ENCODE measurements at places on chromosomes 13 and 19.

DNA sequence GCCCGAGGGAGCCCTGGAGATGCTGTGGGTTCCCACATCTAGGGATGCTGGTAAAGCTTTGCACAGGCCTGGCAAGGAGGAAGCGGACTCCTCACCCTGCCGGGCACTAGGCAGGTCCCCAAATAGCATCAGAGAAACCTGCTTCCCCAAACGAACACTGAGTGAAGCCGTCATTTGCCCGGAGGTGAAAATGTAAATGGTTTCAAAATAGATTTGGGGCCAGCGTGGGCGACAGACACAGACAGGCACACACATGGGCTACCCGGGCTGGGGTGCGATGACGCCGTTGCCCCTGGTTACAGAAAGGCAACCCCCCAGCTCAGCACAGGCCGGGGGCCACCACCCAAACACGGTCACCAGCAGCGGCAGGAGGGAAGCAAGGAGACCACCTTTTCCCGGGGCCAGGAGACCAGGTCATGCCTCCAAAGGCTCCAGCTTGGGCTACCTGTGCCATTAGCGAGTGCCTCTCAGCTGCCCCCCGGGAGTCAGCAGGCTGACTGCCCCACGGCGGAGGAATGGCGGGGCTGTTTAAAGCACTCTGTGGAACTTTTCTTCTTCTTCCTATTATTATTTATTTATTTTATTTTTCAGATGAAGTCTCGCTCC lies 47.5 kb upstream of the NDUFS7 start:
- DNase-seq, result no peak
- H3K27ac ChIP-seq, result no peak overlapping the region
- no peaks in the 10 kb centered on the region for H3K4me1 ChIP-seq
- H3K27me3 ChIP-seq, result no peaks in the 10 kb centered on the region

DNA sequence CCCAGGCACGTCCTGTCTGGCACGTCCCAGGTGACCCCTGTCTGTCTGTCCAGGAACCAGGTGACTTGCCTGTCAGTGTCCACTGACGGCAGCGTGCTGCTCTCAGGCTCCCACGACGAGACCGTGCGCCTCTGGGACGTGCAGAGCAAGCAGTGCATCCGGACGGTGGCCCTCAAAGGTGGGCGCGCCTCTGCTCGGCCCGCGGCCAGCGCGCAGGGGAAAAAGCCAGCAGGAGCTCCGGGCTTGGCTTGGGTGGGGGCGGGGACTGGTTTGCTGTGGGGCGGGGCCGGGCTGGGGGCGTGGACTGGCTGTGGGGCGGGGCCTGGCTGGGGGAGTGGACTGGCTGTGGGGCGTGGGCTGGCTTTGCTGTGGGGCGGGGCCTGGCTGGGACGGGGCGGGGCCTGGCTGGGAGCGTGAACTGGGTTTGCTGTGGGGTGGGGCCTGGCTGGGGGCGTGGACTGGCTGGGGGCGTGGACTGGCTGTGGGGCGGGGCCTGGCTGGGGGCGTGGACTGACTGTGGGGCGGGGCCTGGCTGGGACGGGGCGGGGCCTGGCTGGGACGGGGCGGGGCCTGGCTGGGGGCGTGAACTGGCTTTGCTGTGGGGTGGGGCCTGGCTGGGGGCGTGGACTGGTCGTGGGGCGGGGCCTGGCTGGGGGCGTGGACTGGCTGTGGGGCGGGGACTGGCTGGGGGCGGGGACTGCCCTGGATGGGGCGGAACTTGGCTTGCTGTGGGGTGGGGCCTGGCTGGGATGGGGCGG lies 7.2 kb downstream of the WDR18 start:
- H3K4me3 ChIP-seq, result no peak overlapping the region
- no peak overlapping the region for H3K27ac ChIP-seq
- no peaks in the 10 kb centered on the region for H3K27me3 ChIP-seq
- peak; percentile 49 for DNase-seq
- H3K36me3 ChIP-seq, result peaks cover 27% of the 10 kb centered on the region

DNA sequence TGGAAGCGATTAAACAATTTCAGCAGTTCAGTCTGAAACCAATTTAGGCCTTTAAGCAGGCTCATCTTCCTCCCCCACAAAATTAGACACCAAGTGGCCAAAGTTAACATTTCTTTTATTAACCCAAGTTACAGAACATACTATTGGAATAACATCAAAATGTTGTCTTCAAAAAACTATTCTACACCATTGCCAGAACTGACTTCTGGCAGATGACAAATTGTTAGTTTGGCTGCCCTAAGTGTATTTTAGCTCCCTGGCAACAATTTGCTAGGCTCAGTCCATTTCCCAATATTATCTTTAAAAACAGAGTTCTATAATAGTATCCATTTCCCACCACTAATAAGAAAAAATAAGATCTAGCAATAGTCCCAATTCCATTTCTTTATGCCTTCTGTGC lies 107.8 kb downstream of the SGCG start:
- no peak overlapping the region for H3K27ac ChIP-seq
- H3K27me3 ChIP-seq, result no peaks in the 10 kb centered on the region
- no peak overlapping the region for H3K4me3 ChIP-seq
- no peaks in the 10 kb centered on the region for H3K36me3 ChIP-seq
- no peaks in the 10 kb centered on the region for H3K4me1 ChIP-seq
- DNase-seq, result no peak

DNA sequence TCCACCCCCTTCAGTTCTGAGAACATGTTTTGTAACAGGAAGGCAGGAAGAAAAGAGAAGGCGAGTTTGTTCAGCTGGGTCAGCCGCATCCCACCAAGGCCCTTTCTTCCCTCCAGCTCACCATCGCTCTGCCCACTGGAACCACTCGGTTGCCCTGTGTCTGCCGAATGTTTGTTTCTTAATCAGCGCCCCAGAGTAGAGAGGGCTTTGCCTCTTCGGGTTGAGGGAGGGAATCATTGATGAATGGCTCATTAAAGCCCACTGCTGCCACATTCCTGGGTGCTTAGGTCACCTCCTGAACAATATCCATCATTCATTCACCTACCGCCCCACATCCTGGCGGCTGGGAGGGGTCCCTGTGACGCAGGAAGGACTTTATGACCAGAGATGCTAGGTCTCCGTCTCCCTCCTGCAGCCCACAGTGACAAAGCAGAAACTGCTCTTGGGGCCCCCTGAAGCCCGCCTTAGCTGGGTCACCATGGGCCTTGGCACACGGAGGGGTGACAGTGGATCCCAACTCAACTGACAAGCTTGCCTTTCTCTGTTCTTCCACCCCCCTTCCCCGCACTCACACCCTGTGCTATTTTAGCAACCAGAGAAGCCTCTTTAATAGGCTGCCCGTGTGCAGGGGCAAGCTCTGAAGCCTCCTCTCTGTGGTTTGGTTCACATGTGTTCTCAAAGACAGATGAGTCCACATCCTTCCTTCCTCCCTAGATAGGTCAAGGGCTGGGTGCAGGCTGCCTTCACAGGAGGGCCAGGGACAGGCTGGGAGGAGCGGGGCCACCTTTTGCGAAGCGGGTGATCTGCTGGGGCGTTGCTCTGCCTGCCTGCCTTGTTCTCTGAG lies 46.2 kb downstream of the ACTN4 start:
- peak overlapping the region; percentile 9 for H3K4me3 ChIP-seq
- H3K27ac ChIP-seq, result peak overlapping the region; percentile 53
- peaks cover 56% of the 10 kb centered on the region for H3K4me1 ChIP-seq
- DNase-seq, result peak; percentile 46
- peaks cover 3% of the 10 kb centered on the region for H3K36me3 ChIP-seq
- no peaks in the 10 kb centered on the region for H3K27me3 ChIP-seq

DNA sequence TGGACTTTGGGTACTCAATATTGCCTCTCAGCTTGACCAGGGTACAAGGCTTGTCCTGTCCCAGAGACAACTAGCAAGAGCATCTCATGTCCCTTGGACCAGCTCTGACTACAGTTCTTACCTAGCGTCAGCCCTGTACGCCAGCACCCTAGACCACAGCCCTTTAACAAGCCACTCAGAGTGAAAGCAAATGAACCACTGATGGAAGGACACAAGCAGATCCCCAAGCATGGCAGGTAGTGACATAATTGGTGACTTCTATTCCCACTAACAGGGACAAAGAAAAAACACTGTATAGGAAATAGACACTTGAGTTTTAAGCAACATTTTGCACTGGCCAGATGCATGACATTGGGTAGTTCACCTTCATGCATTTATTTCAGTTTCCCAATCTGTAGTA lies 8.8 kb upstream of the LRCH1 start:
- DNase-seq, result no peak
- H3K4me1 ChIP-seq, result no peaks in the 10 kb centered on the region
- no peaks in the 10 kb centered on the region for H3K27me3 ChIP-seq
- no peak overlapping the region for H3K27ac ChIP-seq
- no peak overlapping the region for H3K4me3 ChIP-seq

GRCh38 chr19:2035590-2035991 lies 15.5 kb downstream of the MKNK2 start:
- H3K4me1 ChIP-seq, result peaks cover 30% of the 10 kb centered on the region
- no peak overlapping the region for H3K27ac ChIP-seq
- no peak for DNase-seq
- no peaks in the 10 kb centered on the region for H3K27me3 ChIP-seq
- H3K4me3 ChIP-seq, result no peak overlapping the region

DNA sequence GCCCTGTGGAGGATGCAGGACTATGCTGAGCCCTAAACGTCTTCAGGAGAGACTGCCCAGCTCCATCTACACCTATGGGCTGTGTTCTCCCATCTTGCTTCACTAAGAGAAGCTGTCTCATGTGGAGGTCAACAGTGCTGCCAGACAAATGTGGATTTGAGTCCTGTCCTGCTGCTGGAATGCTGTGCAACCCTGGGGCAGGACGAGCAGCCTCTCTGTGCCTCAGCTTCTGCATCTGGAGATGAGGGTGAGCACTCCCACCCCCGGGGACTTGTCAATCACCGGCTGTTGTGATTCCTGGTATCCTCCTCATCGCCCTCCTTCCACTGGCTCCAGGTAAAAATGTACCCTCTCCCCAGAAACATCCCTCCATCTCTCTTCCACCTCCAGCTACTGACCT lies 16.3 kb downstream of the EPS15L1 start:
- no peak for DNase-seq
- no peak overlapping the region for H3K4me3 ChIP-seq
- no peak overlapping the region for H3K27ac ChIP-seq
- H3K27me3 ChIP-seq, result no peaks in the 10 kb centered on the region
- peaks cover 22% of the 10 kb centered on the region for H3K4me1 ChIP-seq

DNA sequence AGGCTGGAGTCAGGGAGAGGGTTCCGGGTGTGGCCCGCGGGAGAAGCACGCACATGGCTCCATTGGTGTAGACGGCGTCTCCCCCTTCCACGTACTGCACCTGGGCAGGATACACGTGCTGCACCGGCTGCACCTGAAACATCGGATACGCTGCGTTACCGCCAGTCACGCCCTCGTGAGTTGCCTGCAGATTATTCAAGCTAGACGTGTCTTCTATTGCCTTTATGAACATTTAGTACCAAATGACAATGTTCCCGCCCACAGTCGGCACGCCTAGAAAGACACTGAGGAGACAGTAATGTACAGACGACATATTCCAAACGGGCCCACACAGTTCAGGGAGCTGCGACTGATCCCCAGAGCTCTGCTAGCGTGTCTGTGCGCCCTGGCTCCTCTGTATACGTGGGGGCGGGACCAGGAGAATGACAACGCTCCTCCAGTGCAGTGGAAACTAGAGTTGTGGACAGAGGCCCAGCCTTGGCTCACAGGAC lies 64.1 kb upstream of the RANBP3 start:
- no peaks in the 10 kb centered on the region for H3K27me3 ChIP-seq
- no peak for DNase-seq
- H3K4me1 ChIP-seq, result no peaks in the 10 kb centered on the region
- H3K36me3 ChIP-seq, result no peaks in the 10 kb centered on the region
- H3K4me3 ChIP-seq, result no peak overlapping the region
- no peak overlapping the region for H3K27ac ChIP-seq

DNA sequence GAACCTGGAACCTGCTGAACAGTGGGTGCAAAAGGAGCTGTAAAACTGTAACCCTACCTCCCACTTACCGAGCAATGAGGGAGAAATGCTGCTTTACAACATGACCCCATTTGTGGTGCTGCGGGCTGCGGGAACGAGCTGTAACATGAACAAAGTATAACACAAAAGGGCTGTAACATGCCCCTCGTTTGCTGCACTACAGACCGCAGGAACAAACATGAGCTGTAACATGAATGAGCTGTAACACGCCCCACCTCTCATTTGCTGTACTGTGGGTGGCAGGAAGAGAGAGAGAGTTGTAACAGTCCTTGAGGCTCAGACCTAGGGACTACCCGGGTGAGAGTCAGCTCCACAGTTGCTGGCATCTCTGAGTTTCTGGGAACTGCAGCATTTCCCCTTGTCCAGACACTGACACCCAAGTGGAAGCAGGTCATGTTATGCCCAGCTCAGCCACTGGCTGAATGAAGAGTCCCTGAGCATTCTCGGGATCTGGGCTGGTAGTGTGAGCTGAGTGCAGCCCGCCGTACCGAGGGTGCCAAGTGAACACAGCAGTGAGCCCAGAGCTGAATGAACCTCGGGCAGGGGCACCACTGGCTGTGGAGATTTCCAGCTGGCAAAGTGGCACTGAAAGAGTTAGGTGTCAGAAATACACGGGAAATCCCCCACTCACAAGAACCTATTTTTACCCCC lies 1385.3 kb upstream of the SPRY2 start:
- H3K27ac ChIP-seq, result no peak overlapping the region
- H3K4me1 ChIP-seq, result no peaks in the 10 kb centered on the region
- H3K4me3 ChIP-seq, result no peak overlapping the region
- no peak for DNase-seq

GRCh38 chr19:38331728-38332127 lies 3.9 kb upstream of the CATSPERG start:
- no peak overlapping the region for H3K4me3 ChIP-seq
- H3K27me3 ChIP-seq, result no peaks in the 10 kb centered on the region
- no peak for DNase-seq
- H3K27ac ChIP-seq, result no peak overlapping the region
- no peaks in the 10 kb centered on the region for H3K4me1 ChIP-seq
- peaks cover 13% of the 10 kb centered on the region for H3K36me3 ChIP-seq

DNA sequence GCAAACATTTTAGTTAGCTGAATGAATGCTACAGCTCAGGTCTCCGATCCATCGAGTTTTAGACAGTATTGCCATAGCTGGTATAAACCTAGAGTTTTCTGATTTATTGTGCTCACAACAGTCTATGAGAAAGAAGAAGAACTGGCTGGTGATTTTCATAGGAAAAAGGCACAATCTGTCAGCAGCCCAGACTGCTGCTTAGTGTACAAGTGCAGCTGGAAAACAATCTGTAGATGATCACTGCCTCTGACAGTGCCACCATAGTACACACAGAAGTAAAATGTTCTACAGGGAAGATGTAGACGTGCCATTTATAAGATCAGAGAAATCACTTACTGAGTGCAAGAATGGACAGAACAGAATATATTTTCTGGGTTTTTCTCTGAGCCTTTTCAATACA lies 48.4 kb downstream of the MYO16 start:
- no peak for DNase-seq
- H3K27ac ChIP-seq, result no peak overlapping the region
- H3K4me1 ChIP-seq, result no peaks in the 10 kb centered on the region
- H3K4me3 ChIP-seq, result no peak overlapping the region
- H3K36me3 ChIP-seq, result no peaks in the 10 kb centered on the region

Measured in effector memory CD4-positive, alpha-beta T cell (primary cell).